ENCODE measurements at places on chromosomes 13 and 19. TPM values are rescaled to one million over a fixed set of nuclear protein-coding genes. Genes with fewer than 3 reads are reported as not detected.
A peak's percentile ranks its signal among the peaks of the same experiment; 100 is the strongest.

DNA sequence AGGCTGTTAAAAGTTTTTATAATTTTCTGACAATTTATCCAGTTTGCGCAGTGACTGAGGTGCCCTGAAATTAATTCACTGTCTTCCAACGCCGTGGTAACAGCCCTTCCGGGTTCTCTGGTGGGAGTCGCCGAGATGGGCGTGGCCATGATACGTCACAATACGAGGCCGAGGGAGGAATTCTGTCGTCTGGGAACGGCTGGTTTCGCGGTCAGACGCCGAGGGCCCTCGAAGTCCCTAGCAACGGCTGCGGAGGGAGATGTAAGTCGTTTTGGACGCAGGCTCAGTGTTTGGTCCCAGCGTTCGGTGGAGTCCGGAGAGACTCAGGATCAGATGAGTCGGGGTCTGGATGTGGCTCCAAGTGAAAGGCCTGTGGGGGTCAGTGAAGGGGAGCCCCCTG is 21.7 kb downstream of the ZNF613 start:
- no peak for DNase-seq

PNMA8A gene
- polyA plus RNA-seq: 9.7 TPM

CHERP gene
- polyA plus RNA-seq: 25.4 TPM

SIGLEC8 gene
- 2.1 TPM for polyA plus RNA-seq

NOTCH3 gene
- polyA plus RNA-seq: 11.3 TPM

FFAR1 gene
- polyA plus RNA-seq: 0.05 TPM

DNA sequence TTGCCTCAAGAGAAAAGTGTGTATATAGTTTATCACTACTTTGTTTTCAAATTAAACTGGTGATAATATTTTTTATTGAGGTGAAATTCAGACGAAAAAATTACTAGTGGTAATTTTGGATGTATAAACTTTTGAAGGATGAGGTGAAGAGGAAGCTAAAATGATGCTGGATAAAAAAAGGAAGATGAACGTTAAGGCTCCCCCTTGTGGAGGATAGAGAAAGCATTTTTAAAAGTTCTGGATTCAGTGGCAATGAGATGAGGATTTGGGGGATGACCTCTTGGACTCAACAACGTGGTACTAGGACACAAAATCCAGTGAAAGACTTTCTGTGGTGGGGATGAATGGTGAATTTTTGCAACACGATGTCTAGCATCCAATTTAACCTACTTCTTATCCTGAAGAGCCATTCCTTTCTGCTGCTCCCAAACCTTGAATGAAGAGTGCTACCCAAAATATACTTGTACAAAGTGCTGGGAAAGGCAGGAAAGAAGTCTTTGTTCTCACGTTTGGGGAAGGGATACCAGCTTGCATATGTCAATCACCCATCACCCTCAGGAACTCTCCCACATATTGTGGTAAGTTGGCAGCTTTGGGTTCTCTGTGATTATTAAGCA is 7.3 kb upstream of the SIGLEC5 start:
- no peak for DNase-seq

DNA sequence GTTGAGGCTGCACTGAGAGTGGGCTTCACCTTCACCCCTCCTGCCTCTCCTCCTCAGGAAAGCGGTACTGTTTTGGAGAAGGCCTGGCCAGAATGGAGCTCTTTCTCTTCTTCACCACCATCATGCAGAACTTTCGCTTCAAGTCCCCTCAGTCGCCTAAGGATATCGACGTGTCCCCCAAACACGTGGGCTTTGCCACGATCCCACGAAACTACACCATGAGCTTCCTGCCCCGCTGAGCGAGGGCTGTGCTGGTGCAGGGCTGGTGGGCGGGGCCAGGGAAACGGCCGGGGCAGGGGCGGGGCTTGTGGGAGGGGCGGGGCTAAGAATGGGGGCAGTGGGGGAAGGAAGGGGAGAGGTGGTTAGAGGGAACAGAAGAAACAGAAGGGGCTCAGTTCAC is 7.5 kb downstream of the CYP2A13 start:
- no peak for DNase-seq

- peak; percentile 85 for DNase-seq
Observed at GRCh38 chr19:3047496-3048189, 14.7 kb downstream of the TLE5 start.

DNA sequence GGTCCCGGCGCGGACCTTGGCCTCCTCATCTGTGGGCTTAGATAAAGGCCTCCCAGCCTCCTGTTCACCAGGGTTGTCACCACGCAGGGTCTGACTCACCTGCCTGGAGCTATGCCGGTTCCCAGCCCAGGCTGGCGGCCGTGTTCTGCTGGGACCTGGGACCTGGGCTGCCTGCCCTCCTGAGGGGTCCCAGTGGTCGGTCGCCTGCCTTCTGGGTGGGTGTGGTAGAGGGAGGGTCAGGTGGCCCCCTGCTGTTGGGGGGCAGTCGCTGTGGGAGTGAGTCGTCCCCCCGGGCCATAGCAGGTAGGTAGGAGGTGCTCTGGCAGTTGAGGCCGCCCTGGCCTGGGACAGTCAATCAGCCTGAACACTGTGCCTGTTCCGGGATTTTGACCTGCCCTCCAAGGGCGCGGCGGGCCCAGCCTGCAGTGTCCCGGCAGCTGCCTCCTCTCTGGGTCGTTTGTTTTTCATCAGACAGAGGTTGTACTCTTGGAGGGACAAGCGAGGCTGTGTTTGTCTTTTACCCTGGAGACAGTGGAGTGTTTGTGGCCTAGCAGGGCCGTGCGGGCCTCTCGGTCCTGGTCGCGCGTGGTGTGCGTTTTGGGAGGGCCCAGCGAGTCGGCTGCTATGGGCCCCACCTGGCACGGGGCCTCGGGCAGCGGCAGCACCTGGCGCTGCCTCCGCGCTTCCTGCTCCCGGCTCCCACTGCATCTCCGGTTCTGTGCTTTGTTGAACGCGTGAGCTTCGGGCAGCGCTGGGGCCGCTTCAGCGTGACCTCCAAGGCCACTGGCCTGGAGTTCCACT is 2.6 kb downstream of the ADAT3 start:
- no peak for DNase-seq

- no peak for DNase-seq
Observed at GRCh38 chr13:47499358-47500150, 501.5 kb downstream of the SUCLA2 start.

DNA sequence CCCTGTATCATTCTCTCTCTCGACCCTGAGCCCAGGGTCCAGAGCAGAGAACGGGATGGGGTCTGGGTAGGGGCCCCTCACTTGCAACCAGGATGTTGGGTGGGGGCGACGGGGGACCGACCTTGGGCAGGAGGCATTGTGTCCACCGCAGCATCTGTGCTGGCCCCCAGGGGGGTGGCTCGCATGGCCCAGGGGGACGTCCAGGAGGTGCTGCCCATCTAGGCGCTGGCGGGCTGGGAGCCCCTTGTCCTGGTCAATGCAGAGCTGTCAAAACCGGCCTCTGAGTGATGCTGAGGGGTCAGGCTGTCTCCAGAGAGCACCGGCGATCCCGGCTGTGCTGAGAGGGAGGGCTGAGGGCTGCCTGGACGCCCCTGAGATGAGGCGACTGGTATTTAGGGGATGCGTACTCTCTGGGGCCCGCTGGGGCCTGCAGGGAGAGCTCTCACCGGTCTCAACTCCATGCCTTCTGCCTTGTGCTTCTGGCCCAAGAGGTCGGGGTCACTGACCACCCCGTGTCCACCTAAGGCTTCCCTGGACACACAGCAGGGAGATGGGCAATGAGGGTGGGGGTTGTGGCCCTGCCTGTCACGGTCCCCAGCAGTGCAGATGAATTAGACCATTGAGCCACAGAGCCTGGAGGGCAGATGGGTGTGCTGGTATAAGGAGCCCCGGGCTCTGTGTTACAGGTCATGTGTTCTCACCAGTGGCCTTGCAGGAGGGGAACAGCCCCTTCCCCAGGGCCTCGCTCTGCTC is 8.6 kb downstream of the RPS9 start:
- no peak for DNase-seq

DNA sequence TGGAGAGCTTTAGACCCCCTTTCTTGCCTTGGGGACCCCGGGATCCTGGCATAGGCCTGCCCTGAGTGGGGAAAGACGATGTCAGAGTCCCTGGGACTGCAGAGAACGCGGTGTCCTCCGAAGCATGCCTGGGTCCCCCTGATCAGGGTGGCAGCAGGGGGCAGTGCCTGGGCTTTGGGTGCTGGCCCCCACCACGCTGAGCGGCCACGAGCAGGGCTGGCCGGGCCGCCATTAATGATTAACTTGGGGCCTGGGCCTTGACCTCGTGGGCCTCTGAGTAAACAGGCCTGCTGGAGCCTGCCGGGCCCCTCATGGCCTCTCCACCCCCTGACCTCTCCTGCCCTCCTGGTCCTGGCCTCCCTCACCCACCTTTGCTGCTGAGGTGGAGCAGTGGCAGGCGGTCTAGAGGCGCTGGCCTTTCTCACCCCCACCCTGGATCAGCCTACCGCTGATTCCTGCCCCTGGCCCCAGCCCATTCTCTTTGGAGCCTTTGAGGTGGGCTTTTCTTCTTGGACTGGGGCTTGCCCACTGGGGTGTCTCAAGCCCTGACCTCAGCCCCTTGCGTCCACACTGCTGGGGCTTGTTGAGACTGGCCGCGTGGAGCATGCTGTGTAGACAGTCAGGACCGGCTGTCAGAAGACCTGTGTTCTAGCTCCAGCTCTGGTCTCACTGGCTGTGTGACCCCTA is 26.3 kb downstream of the CEBPA start:
- DNase-seq: no peak

GRCh38 chr19:53877361-53877766 is 4.6 kb upstream of the PRKCG start:
- peak; percentile 67 for DNase-seq

DNA sequence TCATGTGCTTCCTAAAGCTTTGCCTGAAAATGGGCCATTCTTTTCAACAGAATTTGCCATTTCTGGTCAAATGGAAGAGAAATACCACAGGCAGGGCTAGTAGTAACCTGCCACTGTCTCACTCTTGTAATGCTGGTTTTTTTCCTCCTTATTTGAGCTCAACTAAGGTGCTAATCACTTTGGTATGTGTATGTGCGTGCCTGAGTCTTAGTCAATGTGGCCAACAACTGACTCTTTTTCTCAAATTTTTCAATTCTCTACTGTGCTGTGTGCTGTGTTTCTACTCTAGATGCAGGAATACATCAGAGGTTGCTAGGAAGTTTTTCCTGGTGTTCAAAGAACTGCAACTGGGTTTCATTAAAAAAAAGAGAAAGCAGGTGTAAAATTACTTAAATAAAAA is 870.2 kb downstream of the EFNB2 start:
- DNase-seq: no peak

GRCh38 chr19:7506385-7507328 is 9.2 kb upstream of the ZNF358 start:
- DNase-seq: no peak

GRCh38 chr13:40993987-40994386 is 25.1 kb downstream of the ELF1 start:
- no peak for DNase-seq

ZNF146 gene
- 41.4 TPM for polyA plus RNA-seq

DNA sequence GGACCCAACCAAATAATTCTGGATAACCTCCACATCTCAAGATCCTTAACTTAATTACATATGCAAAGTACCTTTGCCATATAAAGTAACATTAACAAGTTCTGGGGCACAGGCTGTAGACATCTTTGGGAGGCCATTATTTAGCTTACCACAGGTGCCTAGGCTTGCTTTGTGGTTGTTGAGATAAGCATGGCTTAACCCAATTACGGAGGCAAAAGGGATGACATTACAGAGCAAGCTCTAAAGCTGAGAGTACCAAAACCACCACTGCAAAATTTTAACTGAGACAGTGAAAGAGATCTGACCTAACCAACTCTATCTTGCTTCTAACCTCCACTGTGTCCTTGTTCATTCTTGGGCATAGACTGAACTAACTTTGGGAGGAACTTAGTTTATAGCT is 502.9 kb upstream of the ATXN8OS start:
- no peak for DNase-seq

DNA sequence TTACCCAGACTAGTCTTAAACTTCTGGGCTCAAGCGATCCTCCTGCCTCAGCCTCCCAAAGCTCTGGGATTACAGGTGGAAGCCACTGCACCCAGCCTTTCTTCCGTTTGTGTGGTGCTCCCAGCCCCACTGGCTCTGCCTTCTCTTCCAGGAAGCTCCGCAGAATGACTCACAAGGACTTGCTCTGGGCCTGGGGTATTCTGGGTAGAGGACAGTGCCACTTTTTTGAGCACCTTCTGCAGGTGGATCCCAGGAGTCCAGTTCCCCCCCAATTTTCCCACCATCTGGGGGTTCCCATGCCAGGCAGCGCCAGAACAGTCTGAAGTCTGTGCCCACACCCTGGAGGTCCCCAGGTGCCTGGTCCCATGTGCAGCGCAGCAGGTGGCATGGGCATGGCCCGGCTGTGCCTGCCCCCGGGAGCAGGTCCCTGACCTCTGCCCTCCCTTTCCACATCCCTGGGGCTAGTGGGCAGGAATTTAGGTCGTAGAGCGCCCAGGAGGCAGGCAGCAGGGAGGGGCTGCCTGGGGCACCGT is 1.6 kb downstream of the REEP6 start:
- no peak for DNase-seq

- no peak for DNase-seq
Observed at GRCh38 chr13:106587787-106588186, 19.9 kb upstream of the ARGLU1 start.

DNA sequence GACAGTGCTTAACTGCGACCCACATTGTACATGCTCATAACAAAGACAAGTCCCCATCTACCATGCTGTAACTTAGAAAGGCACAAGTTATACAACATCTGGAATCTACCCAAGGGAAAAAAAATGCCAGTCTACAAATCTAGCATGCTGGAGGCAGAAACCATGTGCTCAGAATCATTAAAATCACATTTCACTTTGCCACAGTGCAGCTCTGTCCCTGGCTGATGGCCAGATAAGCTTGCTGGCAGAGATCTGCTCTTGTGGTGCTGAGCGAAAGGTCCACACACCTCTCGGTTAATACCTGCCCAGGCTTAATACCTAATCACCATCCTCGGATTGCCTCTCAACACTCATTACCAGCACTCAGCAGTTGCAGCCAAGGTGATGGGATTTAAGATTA is 74.1 kb upstream of the UQCRFS1 start:
- no peak for DNase-seq

C19orf33 gene
- polyA plus RNA-seq: 93.6 TPM

DNA sequence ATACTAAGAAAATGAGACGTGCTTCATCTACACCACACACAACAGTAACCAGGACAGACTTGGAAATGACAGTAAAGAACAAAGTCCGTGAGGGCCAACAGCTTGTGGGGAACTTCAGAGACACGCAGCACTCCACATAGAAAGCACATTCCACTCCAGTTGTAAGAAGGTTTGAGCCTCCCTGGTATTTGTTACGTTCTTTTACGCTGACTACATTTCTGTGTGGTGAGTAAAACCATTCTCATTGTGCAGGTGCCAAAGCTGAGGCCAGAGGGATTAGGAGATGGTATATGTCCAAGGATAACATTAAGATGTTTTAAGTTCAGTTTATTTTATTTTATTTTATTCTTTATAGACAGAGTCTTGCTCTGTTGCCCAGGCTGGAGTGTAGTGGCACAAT is 1189.9 kb downstream of the UQCRFS1 start:
- DNase-seq: no peak
